ENCODE measurements at places on chromosomes 4 and X.

- DNase-seq: no peak
Measured at GRCh38 chrX:72394518-72395170, 88.9 kb upstream of the CITED1 start.

DNA sequence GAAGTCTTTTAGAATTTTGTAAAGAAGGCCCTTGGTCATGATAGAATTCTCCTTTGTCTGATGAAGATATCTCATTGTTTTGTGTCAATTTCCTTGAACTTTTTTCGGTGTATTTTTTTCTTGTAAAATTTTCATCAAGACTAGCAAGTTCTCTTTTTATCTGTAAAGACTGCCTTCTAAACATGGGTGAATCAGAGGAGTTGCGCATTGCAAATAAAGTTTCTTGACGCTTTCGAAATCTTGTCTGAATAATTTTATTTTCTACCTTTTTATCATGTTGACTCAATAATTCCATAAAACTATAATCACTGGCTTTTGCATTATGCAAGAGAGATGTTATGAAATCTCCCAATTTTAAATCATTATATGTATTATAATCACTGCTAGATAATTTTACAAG lies 66.2 kb downstream of the NCAPG start:
- DNase-seq: no peak

DNA sequence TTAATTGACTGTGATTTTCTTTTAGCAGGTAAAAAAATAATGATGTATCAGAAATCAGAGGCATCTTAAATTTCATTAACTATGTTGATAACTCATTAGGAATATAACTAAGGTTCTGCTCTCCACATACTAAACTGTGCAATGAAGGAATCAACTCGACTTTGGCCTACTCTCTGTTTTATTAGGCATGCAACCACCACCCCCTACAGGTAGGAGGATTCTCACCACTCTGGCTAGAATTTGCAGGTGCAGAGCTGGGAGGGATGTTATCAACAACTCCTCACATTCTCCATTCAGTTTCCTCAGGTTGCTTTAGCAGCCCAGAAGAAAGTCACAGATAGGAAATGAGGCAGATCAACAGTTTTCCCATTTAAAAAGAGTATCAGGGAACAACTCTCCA lies 160.1 kb downstream of the COX18 start:
- DNase-seq: no peak

DNA sequence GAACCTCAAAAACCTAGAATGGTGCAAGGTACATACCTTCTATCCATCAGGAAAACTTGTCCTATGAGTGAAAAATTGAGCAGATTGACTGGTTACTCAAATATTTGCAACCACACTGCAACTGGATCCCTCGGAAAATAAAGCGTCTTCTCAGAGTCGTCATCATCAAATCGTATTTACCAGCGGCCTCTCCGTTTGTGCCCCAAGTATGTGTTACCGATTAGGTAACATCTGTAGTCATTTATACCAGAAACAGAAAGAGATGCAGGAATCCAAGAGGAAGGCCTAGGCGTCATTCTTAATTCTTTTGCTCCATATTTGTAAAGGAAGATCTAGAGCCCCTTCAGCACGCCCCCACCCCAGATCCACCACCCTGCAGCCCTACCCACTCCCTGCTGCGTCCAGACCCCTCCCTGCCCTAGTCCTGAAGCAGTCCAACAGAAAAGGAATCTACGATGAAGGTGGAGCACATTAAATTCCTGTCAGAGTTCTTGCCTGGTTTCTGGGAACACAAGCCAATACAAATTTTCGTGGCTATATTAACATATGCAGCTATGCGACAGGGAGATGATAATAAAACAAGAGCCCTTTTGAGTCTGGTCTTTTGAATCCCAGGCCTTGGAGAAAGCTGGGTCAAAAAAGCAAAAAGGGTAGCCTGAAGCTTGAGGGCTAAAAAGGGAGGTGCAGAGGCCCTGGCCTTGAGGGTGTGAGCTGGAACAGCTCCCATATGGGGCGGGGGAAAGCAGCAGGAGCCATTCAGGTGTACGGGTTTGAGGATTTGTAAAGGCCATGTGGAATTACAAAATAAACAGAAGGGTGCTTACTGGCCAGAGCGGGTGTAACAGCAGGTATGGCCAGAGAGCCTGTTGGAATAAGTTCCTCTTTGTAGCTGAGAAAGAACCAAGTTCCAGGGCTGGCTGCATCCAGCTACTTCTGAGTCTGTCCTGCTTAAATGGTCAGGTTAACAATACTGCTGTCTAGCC lies 77.0 kb downstream of the ZNF827 start:
- no peak for DNase-seq

DNA sequence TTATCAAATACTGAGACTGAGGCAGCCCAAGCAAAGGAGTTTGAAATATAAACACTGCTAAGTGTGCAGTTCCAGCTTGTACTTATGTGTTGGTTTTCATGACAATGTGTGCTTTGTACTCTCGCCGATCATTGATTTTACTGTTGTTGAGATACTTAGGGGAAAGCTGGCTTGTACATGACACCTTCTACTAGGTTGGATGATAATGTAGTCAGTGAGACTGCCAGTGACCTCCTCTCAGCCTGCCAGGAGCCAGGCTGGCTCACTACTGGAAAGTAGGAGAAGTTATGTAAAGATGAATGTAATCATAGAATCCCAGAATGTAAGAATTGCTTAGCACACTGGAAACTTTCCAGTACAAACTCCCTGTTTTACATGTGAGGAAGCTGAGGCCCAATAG lies 132.0 kb downstream of the AFF2 start:
- DNase-seq: no peak

DNA sequence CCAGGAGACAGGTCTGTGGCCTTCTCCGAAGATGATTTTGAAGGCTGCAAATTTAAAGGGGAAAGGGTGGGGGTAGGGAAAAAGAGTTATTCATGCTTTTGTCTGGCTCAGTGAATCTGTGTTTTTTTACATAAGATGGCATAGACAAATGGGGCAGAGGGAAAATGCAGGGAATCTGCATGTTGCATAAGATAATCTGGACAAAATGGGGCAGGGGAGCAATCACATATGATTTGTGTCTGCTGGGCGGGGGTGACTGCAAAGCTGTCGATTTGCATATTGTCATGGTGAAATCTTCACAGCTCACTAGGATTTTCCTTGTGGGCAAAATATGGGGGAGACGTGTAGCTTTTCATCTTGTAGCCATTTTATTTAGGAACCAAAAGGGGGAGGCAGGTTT lies 29.4 kb upstream of the GYG2 start:
- no peak for DNase-seq

GRCh38 chr4:89166971-89167475 lies 55.7 kb downstream of the TIGD2 start:
- no peak for DNase-seq

DNA sequence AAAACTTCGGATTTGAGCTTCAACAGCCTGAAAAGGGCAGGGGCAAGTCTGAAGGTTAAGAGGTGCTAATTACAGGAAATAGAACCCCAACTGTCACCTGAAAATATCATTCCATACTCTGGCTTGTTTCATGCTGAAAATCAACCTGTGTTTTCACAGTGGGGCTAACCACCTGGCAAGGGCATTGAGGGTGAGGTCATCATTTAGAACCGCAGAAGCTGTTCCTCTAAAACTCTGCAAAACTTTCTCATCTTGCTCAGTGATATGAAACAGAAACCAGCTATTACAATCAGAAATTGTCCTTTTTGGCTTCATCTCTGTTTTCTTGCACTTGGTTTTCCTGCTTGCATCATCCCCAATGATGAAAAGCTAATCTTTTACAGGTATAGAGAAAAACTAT lies 247.6 kb downstream of the DCLK2 start:
- no peak for DNase-seq

DNA sequence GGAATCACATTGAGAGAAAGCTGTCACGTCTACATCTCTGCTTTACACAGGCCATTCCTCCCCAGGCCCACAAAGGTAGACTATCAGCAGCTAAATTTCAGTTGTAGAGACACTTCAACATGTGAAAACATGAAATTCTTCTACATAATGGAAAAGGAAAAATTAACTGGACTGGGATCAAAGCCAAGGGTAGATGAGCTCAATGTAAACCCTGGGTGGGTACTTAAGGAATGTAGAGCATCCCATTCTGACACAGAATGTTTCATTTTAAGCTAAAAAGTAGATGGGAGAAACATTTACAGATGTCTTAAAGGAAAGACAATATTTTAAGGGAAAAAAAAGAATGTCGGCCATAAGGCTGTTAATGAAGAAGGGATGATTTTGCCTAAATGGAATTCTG lies 51.3 kb upstream of the NPNT start:
- no peak for DNase-seq

DNA sequence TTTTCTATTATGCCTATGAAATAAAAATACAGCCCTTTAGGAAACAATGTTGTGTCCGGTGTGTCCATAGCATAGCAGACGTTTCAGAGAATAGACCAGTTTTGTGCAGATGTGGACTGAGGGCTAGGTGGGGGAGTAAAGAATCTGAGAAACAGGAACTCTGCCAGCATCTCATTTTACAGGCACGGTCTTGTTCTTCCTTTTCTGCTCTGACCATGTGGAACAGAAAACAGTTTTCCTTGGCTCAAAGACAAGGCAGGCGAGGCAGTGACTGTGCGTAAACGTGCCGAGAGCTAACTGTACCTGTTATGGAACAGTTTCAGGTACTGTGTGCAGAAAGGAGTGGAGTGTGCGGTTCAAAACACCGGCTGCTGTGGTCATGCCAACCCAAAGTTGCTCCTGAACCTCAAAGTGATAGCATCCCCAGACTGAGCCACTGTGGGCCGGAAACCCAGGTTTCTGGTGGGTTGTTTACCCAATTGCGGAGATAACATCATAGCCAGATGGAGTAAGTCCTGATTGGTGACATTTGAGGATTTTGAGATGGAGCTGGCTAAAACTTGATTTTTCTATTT lies 20.2 kb downstream of the CNGA2 start:
- no peak for DNase-seq

DNA sequence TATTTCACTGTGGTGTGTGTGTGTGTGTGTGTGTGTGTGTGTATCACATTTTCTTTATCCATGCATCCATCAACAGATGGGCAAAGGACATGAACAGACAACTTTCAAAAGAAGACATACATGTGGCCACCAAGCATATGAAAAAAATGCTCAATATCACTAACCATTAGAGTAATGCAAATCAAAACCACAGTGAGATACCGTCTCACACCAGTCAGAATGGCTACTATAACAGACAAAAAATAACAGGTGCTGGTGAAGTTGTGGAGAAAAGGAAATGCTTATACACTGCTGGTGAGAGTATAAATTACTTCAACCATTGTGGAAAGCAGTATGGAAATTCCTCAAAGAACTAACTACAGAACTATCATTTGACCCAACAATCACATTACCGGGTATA lies 83.4 kb downstream of the PALLD start:
- DNase-seq: no peak

DNA sequence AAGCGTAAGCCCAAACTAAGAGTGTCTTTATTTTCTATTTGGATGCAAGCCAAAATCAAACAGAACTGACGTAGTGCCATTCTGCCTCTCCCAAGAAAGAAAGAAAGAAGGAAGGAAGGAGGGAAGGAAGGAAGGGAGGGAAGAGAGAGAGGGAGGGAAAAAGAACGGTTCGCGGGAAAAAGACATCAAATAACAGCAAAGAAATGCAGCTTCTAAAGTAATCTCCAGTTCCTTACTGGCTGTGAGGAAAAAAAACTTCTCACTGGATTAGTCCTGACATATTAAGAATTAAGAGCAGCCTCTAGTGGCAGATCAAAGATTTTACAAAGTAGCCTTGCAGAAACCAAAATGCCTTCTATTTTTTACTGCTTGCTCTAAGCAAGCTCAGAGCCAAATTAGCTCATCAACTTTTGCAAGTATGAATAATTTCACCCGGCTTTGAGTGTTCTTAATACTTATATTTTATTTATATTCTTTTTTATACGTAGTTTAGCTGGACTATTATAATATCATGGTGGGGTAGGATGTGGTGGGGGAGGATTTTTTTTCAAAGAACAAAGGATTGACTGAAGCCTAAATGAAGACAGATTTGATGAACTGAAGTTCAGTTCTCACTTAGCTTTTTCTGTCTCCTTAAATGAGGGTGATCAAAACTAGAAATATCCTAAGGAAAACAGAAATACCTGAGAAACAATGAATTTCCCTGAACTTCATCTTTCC lies 36.6 kb downstream of the PITX2 start:
- DNase-seq: no peak

GRCh38 chrX:118565853-118566252 lies 70.2 kb downstream of the DOCK11 start:
- DNase-seq: no peak

Data from stimulated activated CD8-positive, alpha-beta memory T cell treated with anti-CD3 and anti-CD28 coated beads, Interleukin-7, amount 100 ng/mL, for 24 hours (primary cell).